Lower lobe of right lung (tissue), 2 donors: ENCODE measurements at places on chromosomes 1 and 21. TPM values are rescaled to one million over a fixed set of nuclear protein-coding genes. Genes with fewer than 3 reads are reported as not detected.
A peak's percentile ranks its signal among the peaks of the same experiment; 100 is the strongest.

Gene EYA3
- total RNA-seq, result 20.4 TPM

GRCh38 chr1:228930479-228930957 is 195.2 kb downstream of the RHOU start:
- no peak overlapping the region for H3K4me3 ChIP-seq
- no peak for DNase-seq
- H3K27me3 ChIP-seq, result no peaks in the 10 kb centered on the region

DNA sequence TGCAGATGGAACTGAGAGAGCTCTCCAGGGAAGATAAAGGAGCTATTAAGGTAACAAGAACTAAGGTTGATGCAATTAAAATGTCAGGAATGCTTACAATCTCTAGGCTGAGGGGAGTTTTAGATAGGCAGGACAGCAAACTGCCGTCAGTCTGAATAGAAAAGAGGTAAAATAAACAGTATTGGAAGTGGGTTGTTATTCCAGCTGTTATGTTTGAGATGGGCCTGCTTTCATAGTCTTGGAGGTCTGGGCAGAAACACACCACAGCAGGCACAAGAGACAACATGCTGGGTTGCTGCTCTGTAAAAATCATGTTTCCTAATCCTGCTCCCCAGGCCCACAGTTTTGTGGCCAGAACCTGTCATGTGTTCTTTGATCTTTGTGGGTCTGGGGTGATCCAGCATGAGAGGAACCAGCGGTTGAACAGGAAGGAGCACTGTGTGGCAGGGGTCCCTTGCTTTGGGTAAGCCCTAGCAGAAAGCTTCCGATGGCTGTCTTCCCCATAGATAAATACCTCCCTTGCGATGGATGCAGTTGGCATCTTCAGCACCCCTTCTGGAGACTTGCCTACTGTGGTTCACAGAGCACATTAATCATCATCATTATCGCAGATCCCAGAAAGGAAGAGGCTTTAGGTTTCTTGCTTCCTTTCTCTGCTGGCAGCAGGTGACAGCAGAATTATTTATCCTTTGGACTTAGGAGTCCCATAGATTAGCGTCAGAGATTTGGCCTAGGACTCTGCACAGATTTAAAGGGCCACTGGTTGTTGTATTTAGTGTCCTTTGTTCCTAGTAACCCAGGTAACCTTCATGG is 97.1 kb downstream of the AK5 start:
- no peak overlapping the region for H3K4me3 ChIP-seq
- H3K27me3 ChIP-seq, result no peaks in the 10 kb centered on the region
- H3K4me1 ChIP-seq, result no peaks in the 10 kb centered on the region
- no peak for DNase-seq
- H3K36me3 ChIP-seq, result no peaks in the 10 kb centered on the region

- H3K36me3 ChIP-seq, result peaks cover 26% of the 10 kb centered on the region
- no peaks in the 10 kb centered on the region for H3K27me3 ChIP-seq
- DNase-seq, result no peak
Observed at GRCh38 chr1:226994586-226995364, 54.7 kb downstream of the COQ8A start.

DNA sequence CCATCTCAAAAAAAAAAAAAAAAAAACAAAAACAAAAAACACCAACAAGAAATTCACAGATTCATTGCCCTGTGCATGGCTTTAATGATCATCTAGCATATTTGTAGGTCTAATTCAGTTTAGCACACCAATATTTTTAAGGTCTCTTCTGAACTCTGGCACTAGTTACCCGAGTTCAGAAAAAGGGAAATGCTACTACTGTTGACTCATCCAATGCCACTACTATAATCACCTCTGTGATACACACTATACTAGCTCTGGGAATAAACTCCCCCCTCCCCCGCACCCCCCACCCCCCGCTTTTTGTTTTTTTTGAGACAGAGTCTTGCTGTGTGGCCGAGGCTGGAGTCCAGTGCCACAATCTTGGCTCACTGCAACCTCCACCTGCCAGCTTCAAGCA is 55.6 kb downstream of the FBXO42 start:
- H3K4me3 ChIP-seq, result no peak overlapping the region
- no peaks in the 10 kb centered on the region for H3K27me3 ChIP-seq
- no peak overlapping the region for H3K27ac ChIP-seq

Gene PRAMEF33
- total RNA-seq, result not detected

Gene LCE1B
- not detected for total RNA-seq

DNA sequence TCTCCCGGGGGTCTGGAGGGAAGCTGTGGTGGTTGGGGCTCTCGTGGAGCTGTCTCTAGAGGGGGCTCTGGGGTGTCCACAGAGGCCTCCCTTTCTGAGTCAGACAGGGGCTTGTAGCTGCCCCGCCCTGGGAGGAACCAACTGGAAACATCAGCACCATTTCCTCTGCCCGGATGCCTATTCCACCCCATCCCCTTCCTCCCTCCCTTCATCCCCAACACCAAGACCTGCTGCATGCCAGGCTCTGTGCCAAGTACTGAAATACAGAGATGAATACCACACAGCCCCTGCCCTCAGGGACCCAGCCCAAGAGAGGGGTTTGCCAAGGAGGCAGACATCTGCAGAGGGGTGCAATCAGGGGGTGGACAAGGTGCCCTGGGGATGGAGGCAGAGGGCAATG is 125.6 kb upstream of the ADAR start:
- H3K36me3 ChIP-seq, result no peaks in the 10 kb centered on the region
- peaks cover 19% of the 10 kb centered on the region for H3K4me1 ChIP-seq
- DNase-seq, result no peak
- no peak overlapping the region for H3K27ac ChIP-seq
- H3K27me3 ChIP-seq, result no peaks in the 10 kb centered on the region
- no peak overlapping the region for H3K4me3 ChIP-seq

GRCh38 chr1:2865571-2866421 is 64.3 kb upstream of the TTC34 start:
- peaks cover 49% of the 10 kb centered on the region for H3K27me3 ChIP-seq
- no peak overlapping the region for H3K27ac ChIP-seq
- no peak for DNase-seq
- H3K4me1 ChIP-seq, result no peaks in the 10 kb centered on the region
- H3K36me3 ChIP-seq, result no peaks in the 10 kb centered on the region
- no peak overlapping the region for H3K4me3 ChIP-seq

Gene ZBTB21
- total RNA-seq, result 15.6 TPM

Gene PLCH2
- 3.8 TPM for total RNA-seq

- no peaks in the 10 kb centered on the region for H3K36me3 ChIP-seq
- DNase-seq, result no peak
- H3K4me3 ChIP-seq, result no peak overlapping the region
- no peaks in the 10 kb centered on the region for H3K27me3 ChIP-seq
- no peak overlapping the region for H3K27ac ChIP-seq
- no peaks in the 10 kb centered on the region for H3K4me1 ChIP-seq
Observed at GRCh38 chr1:196193896-196194559, 414.2 kb downstream of the KCNT2 start.

DNA sequence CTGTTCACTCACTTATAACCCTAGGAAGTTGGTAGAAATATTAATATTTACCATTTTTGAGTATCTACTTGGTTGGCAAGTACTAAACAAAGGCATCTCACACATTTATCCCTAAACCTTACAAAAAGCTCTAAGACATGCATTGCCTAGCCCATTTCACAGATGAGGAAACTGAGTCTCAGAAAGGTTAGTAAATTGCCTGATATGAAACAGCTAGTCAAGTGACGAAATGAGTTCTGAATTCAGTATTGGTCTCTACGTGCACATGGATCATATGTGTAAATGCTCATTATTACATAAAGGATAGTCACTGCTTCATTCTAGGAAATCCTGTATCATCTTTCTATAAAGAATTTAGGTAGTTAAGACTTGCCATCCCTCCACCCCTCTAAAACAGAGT is 105.1 kb downstream of the BARHL2 start:
- H3K36me3 ChIP-seq, result no peaks in the 10 kb centered on the region
- no peak for DNase-seq
- H3K4me1 ChIP-seq, result no peaks in the 10 kb centered on the region
- no peaks in the 10 kb centered on the region for H3K27me3 ChIP-seq
- no peak overlapping the region for H3K4me3 ChIP-seq
- H3K27ac ChIP-seq, result no peak overlapping the region

GRCh38 chr1:27658951-27659496 is 13.0 kb downstream of the IFI6 start:
- H3K27me3 ChIP-seq, result no peaks in the 10 kb centered on the region
- peak overlapping the region; percentile 91 for H3K27ac ChIP-seq
- H3K36me3 ChIP-seq, result no peaks in the 10 kb centered on the region
- peaks cover 56% of the 10 kb centered on the region for H3K4me1 ChIP-seq

- H3K36me3 ChIP-seq, result no peaks in the 10 kb centered on the region
- no peak overlapping the region for H3K4me3 ChIP-seq
- DNase-seq, result no peak
Observed at GRCh38 chr1:119083980-119084379, 56.5 kb downstream of the WARS2 start.

DNA sequence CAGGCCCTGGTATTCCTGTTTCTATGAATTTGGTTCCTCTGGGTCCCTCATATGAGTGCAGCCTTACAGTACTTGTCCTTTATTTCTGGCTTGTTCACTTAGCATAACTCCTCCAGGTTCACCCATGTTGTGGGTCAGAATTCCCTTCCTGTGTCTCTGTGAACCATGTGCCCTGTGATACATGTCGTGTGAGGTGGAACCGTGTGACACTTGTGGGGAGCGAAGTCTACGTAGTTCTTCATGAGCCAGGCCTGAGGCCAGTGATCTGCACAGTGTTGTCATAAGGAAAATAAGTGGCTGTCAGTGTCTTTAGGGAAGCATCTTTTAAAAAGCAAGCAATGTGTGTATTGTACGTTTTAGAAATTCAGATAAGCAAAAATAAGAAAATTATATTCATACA is 122.8 kb downstream of the GALNT2 start:
- H3K27me3 ChIP-seq, result no peaks in the 10 kb centered on the region
- no peak overlapping the region for H3K4me3 ChIP-seq
- H3K27ac ChIP-seq, result no peak overlapping the region
- H3K4me1 ChIP-seq, result peaks cover 45% of the 10 kb centered on the region
- DNase-seq, result no peak

Gene RAD54L
- 1.7 TPM for total RNA-seq

DNA sequence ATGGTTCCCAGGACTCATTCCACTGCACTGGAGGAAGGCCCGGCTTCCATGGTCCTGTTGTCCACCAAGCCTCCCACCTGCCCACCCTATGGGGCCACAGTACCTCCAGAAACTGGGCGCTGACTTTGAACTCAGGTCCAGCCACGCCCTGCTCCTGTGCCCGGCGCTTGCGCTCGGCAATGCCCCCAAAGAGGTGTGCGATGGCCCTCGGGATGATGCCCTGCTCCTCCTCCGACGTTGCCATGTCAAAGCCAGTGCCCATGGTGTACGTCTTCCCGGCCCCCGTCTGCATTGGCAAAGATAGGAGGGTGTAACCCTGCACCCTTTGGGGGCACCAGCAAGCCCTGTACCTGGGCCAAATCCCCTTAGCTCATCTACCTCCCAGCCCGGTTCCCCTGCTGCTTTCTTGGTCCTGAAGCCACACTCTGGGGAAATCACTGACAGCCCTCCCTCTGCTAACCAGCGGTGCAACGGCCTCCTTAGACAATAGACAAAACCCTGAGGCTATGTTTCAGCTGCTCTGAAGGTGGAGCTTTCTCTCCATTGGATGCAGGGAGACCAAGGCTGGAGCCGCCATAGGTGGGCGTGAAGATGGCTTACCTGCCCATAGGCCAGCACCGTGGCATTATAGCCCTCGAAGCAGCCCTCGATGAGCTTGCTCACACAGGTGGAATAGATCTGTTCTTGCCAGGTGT is 14.7 kb downstream of the KIF21B start:
- peak; percentile 32 for DNase-seq
- peaks cover under 1% of the 10 kb centered on the region for H3K27me3 ChIP-seq
- H3K4me3 ChIP-seq, result no peak overlapping the region
- no peak overlapping the region for H3K27ac ChIP-seq
- H3K4me1 ChIP-seq, result peaks cover 12% of the 10 kb centered on the region

DNA sequence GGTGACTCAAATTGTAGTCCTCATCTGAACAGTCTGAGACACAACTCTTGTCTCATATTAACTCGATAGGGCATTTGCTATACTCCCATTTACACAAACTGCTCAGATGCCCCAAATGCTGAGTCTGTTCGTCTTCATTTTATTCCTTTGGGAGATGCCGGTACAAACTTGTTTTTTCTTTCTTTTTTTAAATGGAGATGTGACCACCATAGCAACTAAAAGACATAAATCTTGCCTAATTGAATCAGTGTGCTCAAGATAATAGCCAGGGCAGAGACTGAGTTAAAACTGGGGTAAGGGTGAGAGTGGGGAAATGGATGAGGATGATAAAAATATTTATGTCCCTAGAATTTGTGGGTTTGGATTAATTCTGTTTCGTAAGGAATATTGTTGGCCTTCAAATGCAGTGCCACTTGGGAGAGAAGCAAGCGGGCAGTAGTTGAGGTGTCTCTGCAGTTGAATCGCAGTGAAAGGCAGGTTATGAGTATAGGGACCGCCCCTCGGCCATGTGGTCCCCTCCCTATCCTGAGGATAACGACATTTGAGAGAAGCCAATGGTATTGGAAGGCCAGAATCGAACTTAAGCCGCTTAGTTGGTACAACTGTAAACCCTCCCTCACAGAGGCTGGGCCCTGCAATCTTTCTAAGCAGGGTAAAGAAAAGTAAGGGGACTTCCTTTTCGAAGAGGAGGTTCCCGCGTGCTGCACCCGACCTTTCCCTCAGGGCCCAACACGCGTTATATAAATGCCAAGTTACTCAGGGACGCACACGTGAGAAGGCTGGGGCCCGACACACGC is 859 bp upstream of the LRRC8B start:
- peaks cover 17% of the 10 kb centered on the region for H3K4me1 ChIP-seq
- H3K4me3 ChIP-seq, result peak overlapping the region; percentile 71
- peak; percentile 72 for DNase-seq
- peak overlapping the region; percentile 88 for H3K27ac ChIP-seq
- H3K27me3 ChIP-seq, result no peaks in the 10 kb centered on the region
- no peaks in the 10 kb centered on the region for H3K36me3 ChIP-seq

DNA sequence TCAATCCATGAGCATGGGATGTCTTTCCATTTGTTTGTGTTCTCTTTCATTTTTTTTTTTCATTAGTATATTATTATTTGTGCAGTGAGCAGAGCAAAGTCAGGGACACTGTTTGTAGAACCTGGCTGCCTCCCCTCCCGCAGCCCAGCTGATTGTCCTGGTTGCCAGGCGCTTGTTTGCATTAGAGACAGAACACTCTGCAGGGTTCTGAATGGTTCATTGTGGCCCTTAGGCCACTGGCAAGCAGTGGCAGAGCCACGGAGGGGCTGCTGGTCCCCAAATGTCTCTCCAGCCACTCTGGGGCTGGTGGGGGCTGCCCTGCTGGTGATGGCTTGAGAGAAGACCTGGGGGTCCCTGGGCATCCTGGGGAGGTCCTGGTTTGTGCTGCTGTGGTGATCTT is 29.0 kb downstream of the ETS2 start:
- H3K4me3 ChIP-seq, result no peak overlapping the region
- no peak for DNase-seq
- no peak overlapping the region for H3K27ac ChIP-seq
- peaks cover 23% of the 10 kb centered on the region for H3K4me1 ChIP-seq

Gene FAM72B
- total RNA-seq, result 0.83 TPM

DNA sequence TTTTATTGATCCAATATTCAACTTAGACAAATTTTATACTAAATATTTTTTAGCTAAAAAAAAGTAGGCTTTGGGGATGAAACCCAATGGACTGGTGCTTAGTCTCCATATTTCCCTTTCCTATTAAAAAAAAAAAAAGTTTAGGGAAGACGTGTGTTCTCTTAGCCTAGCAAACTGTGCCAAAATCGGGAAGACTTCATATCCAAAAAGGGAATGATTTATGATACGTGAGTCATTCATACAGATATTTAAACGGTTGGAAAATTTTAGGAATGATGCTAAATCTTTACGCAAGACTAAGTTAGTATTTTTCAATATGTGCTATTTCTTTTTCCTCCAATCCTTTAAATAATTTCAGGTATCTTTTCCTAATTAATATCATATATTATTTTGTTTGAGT is 50.7 kb downstream of the SPATA17 start:
- no peaks in the 10 kb centered on the region for H3K27me3 ChIP-seq
- H3K4me1 ChIP-seq, result no peaks in the 10 kb centered on the region
- no peaks in the 10 kb centered on the region for H3K36me3 ChIP-seq
- DNase-seq, result no peak
- no peak overlapping the region for H3K27ac ChIP-seq
- H3K4me3 ChIP-seq, result no peak overlapping the region
